ENCODE measurements at places on chromosomes 4 and X.

GRCh38 chr4:173367946-173368345, 2.8 kb upstream of the SAP30 start:
- no peak for DNase-seq

- DNase-seq = no peak
Measured at GRCh38 chr4:48180234-48180633, 46.2 kb upstream of the TXK start.

GRCh38 chr4:104188301-104188700, 306.4 kb downstream of the CXXC4 start:
- DNase-seq = no peak

GRCh38 chrX:46624090-46624786, 50.7 kb downstream of the CHST7 start:
- no peak for DNase-seq

- no peak for DNase-seq
Measured at GRCh38 chrX:148284056-148284455, 216.4 kb upstream of the AFF2 start.

DNA sequence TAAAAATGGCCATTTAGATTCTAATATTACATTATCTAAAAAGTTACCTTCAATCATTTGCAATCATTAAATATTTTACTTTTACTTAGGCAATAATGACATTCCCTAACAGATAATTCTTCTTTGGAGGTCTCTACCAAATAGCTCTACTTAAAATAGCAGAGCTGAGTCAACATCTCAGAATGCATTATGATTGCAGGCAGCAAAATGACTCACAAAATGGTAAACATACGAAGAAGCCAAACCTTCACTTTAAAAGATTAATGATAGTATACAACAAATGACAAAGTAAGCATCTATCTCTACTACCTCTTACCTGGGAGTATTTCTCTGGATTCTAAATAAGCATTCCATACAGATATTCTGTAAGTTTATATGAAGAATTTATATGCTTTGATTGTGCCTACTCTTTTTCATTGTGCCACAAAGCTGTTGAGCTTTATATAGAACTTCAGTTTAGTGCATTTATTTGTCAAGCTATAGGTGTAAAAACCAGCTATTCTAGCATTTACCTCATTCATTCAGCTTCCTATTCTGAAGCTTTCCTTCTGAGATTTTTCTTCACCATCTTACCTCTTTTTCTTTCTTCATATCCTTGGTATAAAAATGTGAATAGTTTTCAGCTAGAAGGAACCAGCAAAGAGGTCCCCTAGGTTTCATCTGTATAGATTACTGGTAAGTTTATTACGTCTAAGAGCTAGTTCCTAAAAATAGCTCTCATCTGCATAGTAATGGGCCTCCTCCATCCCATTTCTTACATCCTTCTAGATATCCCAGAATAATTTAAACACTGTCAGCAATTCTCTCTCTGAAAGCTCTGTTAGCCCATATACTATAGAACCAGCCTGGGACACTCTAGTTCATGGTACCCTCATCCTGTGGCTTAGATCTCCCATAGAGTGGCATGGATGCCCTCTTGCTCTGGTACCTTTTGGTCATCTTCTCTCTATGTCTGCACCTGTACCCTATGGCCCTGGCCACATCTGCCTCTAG, 17.2 kb upstream of the SPCS3 start:
- no peak for DNase-seq

DNA sequence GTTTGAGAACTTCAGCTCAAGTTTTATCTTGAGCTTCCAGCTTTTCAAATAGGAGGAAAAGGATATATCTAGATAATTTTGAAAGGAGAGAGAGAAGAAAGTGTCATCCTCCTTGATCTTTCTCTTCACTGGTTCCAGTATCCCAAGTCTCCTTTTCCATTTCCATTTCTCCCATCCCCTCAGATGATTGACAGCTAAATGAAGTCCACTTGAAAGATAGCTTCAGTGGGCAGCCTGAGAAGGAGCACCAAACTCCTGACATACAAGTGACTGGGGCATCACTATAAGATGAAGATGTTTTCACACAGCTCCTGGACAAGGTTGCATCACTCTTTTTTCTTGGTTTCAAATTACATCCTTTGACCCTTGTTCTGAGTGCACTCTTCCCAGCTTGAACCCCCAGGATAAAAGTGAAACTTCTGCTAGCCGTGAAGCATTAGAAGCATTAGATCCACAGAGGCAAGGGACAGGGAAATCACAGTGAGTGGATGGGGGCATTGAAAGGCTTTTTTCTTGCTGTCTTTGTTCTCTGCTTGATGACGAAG, 17.5 kb upstream of the MAGEA10 start:
- no peak for DNase-seq

- no peak for DNase-seq
Measured at GRCh38 chr4:117550085-117550484, 464.7 kb upstream of the TRAM1L1 start.

- DNase-seq = no peak
Measured at GRCh38 chr4:126756050-126756829, 876.5 kb upstream of the INTU start.

DNA sequence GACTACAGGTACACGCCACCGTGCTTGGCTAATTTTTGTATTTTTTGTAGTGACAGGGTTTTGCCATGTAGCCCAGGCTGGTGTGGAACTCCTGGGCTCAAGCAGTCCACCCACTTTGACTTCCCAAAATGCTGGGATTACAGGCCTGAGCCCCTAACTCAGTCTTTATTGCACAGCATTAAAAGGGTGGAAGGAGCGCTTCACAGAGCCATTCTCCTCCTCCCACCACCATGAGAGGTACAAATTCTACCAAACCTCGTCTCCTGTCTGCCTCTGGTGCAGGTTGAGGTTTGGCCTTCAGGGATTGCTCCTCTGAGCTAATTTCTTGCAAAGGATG, 52.3 kb downstream of the TLR10 start:
- no peak for DNase-seq

- no peak for DNase-seq
Measured at GRCh38 chr4:139617702-139618490, 47.7 kb upstream of the MGST2 start.

GRCh38 chrX:45735571-45735970, 534.9 kb upstream of the DIPK2B start:
- DNase-seq = no peak

DNA sequence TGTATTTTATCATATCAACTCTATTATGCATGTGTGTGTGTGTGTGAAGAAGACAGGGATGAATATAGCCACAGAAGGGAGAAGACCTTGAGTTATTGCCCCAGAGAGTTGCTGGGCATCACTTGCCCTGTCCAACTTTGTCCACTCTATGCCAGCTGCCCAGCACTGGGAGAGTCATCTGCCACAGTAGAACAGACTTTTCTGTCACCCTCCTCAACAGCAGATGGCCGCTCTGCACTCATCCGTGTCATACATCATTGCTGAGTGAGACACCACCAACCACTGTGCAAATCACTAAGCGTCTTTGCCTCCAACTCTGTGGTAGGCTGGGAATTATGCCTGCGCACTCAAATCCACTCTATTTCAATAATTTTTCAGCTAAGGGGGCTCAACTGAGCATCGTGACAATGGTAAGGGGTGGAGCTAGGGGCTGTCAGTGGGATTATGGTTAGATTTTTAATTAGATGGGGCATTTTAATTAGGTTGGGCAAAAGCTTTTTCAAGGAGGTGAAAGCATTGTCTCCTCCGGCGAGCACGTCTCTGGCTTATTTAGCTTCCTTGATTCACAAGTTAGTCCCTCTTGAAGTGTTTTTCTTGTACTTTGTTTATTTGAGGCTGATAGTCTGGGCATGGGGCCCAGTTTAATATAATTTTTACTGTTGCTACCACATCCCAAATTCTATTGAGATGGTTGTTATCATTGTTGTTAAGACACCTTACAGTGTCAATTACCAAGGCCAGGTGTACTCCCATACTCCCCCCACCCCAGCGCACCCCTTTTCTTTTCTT, 100.1 kb upstream of the KLF3 start:
- DNase-seq = no peak

DNA sequence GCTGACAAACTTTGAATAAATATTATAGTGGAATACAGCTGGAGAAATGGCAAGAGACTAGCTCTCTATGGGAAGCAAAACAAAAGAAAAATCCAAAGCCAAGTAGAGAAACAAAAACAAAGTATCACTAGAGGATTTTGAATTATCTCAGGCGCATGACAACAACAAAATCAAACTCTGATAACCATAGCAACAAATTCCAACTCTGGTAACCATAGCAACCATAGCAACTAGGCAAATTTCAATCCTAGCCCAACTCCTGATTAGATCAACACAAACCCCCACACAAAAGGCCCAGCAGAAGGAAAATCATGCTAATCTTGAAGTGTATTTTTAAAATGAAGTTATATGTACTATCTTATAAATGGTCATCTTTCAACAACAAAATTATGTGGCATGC, 98.4 kb upstream of the MAGEE2 start:
- no peak for DNase-seq

All from CMK (cell line).